Activated CD4-positive, alpha-beta memory T cell treated with anti-CD3 and anti-CD28 coated beads, Interleukin-2, amount 10 ng/mL, durations not matched to agents 7 days and 5 days (primary cell): ENCODE measurements at places on chromosomes 7 and 10.

- peaks cover 3% of the 10 kb centered on the region for H3K4me1 ChIP-seq
- no peaks in the 10 kb centered on the region for H3K27me3 ChIP-seq
- H3K36me3 ChIP-seq = no peaks in the 10 kb centered on the region
- no peak overlapping the region for H3K27ac ChIP-seq
These were observed 47.3 kb downstream of the MYPN start for GRCh38 chr10:68156373-68157185.

- H3K36me3 ChIP-seq = no peaks in the 10 kb centered on the region
- H3K27me3 ChIP-seq = no peaks in the 10 kb centered on the region
- H3K4me1 ChIP-seq = no peaks in the 10 kb centered on the region
- no peak overlapping the region for H3K27ac ChIP-seq
- no peak for DNase-seq
These were observed 374.6 kb downstream of the CALN1 start for GRCh38 chr7:72037516-72037915.

- H3K27ac ChIP-seq = no peak overlapping the region
- H3K36me3 ChIP-seq = peaks cover 33% of the 10 kb centered on the region
- H3K27me3 ChIP-seq = no peaks in the 10 kb centered on the region
- peaks cover 37% of the 10 kb centered on the region for H3K4me1 ChIP-seq
These were observed 3.4 kb downstream of the POLD2 start for GRCh38 chr7:44119829-44120380.

- no peak overlapping the region for H3K4me3 ChIP-seq
- peaks cover 10% of the 10 kb centered on the region for H3K4me1 ChIP-seq
- H3K27me3 ChIP-seq = no peaks in the 10 kb centered on the region
- no peaks in the 10 kb centered on the region for H3K36me3 ChIP-seq
- no peak overlapping the region for H3K27ac ChIP-seq
- DNase-seq = no peak
These were observed 93.3 kb downstream of the CUL2 start for GRCh38 chr10:34996843-34997242.

DNA sequence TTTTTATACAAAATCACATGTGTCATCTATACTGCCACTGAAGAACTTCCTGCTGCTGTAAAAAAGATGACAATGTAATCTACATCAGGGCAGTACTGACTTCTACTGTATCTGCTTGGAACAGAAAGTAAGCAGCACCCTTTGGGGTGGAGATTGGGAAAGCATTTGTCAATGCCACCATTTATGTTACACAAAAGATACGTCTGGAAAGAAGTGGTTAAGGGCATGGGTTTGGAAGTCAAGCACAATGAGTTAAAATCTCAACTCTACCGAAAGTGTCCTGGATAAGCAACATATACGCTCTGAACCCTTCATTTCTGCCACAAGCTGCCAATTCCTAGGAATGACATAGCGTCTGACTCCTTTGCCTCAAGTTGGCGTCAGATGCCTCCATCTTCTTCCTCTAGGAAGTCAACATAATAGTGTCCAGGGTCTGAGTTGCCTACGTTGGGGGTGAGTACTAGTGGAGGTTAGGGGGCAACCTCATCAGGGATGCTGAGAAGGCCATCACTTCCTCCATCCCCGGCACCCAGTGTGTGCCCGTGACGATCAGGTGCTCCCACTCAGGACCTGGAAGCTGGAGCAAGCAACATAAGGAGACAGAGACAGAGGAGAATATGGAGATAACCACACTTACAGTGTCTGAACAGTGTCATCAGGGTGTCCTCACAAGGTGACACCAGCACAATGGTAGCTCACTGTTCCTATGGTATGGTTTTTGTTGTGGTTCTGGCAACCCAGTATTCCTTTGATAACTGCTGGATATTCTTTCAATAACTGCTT lies 58.3 kb downstream of the SGMS1 start:
- H3K4me1 ChIP-seq = no peaks in the 10 kb centered on the region
- H3K27ac ChIP-seq = no peak overlapping the region
- H3K4me3 ChIP-seq = no peak overlapping the region
- no peak for DNase-seq

DNA sequence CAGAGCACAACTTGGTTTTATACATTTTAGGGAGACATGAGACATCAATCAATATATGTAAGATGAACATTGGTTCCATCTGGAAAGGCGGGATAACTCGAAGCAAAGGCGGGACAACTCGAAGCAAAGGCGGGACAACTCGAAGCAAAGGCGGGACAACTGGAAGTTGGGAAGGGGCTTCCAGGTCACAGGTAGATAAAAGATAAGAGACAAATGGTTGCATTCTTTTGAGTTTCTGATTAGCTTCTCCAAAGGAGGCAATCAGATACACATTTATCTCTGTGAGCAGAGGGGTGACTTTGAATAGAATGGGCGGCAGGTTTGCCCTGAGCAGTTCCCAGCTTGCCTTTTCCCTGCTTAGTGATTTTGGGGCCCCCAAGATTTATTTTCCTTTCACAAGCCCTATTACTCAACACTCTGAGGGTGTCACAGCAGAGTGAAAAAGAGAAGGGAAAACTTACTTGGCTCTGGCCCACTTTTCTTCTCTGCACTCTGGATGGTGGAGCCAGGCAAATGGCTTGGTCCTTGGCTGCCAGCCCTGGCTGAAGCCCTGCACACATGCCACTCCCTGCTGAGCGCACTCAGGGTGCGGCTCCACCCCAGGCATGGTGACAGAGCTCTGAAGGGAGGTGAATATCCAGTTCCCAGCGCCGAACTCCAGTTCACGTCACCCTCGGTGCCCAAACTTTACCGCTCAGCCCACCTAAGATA lies 46.7 kb downstream of the PARD3 start:
- H3K4me3 ChIP-seq = no peak overlapping the region
- no peaks in the 10 kb centered on the region for H3K4me1 ChIP-seq
- no peaks in the 10 kb centered on the region for H3K36me3 ChIP-seq
- peaks cover 11% of the 10 kb centered on the region for H3K27me3 ChIP-seq

GRCh38 chr7:38245409-38245977 lies 27.9 kb downstream of the TARP start:
- peaks cover 65% of the 10 kb centered on the region for H3K36me3 ChIP-seq
- no peak for DNase-seq
- H3K27ac ChIP-seq = peak overlapping the region; percentile 30
- no peaks in the 10 kb centered on the region for H3K27me3 ChIP-seq
- H3K4me3 ChIP-seq = peak overlapping the region; percentile 22

GRCh38 chr7:14687241-14687640 lies 215.3 kb downstream of the DGKB start:
- no peak overlapping the region for H3K27ac ChIP-seq
- H3K27me3 ChIP-seq = peaks cover 5% of the 10 kb centered on the region
- DNase-seq = no peak
- H3K36me3 ChIP-seq = no peaks in the 10 kb centered on the region
- no peak overlapping the region for H3K4me3 ChIP-seq

- no peaks in the 10 kb centered on the region for H3K4me1 ChIP-seq
- no peak overlapping the region for H3K27ac ChIP-seq
- H3K27me3 ChIP-seq = no peaks in the 10 kb centered on the region
- DNase-seq = no peak
- H3K36me3 ChIP-seq = no peaks in the 10 kb centered on the region
These were observed 1124.4 kb downstream of the NXPH1 start for GRCh38 chr7:9557853-9558252.

DNA sequence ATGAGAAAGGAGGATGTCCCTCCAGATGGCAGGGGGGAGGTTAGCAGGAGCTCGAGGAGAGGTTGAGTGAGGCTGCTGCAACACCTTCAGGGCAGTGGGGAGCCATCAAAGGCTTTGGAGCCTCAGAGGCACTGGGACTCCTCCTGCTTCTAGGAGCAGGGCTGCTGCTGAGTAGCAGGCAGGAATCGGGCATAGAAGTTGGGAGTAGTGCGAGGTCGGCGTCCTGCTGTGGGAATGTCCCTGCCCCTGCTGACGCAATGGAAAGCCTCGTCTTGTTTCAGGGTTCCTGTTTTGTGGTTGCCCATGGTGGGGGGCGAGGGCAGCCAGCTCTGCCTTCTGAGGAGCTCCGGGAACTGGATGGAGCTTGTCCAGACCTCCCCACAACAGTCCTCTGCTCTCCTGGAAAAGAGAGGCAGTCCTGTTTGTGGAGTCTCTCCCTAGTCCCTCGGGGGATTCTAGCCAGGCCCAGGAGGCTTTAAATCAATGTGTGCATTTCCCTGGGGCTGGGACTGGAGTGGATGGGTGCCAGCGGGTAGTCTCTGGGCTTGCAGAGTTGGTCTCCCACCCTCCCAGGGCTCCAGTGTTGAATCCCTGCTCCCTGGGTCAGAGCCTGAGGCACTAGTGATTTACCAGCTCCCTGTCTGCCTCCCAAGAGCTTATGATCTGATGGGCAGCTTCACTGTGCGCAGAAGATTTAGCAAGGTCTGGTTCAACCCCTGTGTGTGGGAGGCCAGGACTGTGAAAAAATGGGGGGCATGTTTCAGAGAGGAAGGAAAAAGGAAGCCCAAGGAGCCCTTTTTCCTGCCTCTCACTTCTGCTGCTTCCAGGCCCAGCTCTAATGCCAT lies 98.7 kb upstream of the PPIF start:
- peak overlapping the region; percentile 26 for H3K4me3 ChIP-seq
- H3K27me3 ChIP-seq = no peaks in the 10 kb centered on the region
- DNase-seq = no peak
- peaks cover 79% of the 10 kb centered on the region for H3K4me1 ChIP-seq

DNA sequence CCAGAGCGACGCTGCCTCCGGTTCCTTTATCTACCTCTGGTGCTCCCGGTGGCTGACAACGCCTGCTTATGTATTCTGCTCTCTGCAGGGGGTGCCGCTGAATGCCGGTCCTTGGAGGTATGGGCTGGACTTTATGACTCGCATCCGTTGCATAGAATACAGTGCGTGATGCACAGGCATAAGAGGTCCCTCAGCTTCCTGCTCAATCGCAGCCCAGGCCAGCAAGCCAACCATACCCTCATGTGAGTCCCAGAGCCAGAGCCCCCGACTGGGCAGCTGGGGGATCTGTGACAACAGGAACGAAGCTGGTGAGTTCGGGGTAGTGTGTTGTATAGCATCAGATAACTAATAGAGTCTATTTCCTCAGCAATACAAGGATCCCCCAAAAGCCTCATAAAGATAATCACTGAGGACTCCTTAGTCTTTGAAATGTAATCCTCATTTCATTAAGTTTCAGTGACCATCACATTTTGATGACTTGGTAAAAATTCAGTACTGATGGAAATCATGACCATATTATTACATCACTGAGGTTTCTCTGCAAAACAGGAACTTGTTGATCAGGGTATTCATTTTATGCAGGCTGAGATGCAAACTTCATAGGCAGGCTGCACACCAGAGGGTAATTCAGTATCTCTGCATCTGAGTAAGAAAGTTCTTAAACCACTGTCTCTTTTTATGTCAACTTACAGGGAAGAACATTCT lies 607.8 kb downstream of the PTPRN2 start:
- no peaks in the 10 kb centered on the region for H3K4me1 ChIP-seq
- no peak overlapping the region for H3K27ac ChIP-seq
- H3K27me3 ChIP-seq = no peaks in the 10 kb centered on the region
- H3K36me3 ChIP-seq = no peaks in the 10 kb centered on the region
- no peak for DNase-seq

- peak; percentile 18 for DNase-seq
- H3K27ac ChIP-seq = no peak overlapping the region
- no peak overlapping the region for H3K4me3 ChIP-seq
- H3K4me1 ChIP-seq = no peaks in the 10 kb centered on the region
- no peaks in the 10 kb centered on the region for H3K36me3 ChIP-seq
- H3K27me3 ChIP-seq = peaks cover 2% of the 10 kb centered on the region
These were observed 386.6 kb downstream of the SH2D4B start for GRCh38 chr10:80924063-80924952.

GRCh38 chr10:112393341-112393740 lies 19.4 kb downstream of the ACSL5 start:
- H3K36me3 ChIP-seq = peaks cover 28% of the 10 kb centered on the region
- H3K4me1 ChIP-seq = peaks cover 40% of the 10 kb centered on the region
- no peak overlapping the region for H3K27ac ChIP-seq
- DNase-seq = no peak
- no peak overlapping the region for H3K4me3 ChIP-seq

- H3K4me3 ChIP-seq = no peak overlapping the region
- H3K27me3 ChIP-seq = no peaks in the 10 kb centered on the region
- DNase-seq = no peak
- no peak overlapping the region for H3K27ac ChIP-seq
These were observed 19.8 kb upstream of the PURB start for GRCh38 chr7:44905002-44905635.

DNA sequence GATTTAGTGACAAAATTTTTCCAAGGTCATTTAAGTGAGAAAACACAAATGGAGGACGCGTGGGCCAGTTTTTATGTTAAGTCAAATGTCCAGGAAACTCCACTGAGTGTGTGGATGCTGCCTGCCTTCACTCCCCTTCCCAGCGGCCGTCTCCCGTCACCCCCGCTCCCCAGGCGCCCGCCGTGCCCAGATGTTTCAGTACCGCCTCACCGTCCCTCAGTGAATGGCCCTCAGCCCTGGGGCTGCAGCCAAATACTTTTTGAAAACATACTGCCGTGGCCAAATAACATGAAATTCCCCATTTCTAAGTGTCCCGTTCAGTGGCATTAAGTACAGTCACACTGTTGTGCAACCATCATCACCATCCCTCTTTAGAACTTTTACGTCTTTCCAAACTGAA lies 131.9 kb downstream of the INSYN2A start:
- no peaks in the 10 kb centered on the region for H3K4me1 ChIP-seq
- H3K4me3 ChIP-seq = no peak overlapping the region
- H3K27ac ChIP-seq = no peak overlapping the region

DNA sequence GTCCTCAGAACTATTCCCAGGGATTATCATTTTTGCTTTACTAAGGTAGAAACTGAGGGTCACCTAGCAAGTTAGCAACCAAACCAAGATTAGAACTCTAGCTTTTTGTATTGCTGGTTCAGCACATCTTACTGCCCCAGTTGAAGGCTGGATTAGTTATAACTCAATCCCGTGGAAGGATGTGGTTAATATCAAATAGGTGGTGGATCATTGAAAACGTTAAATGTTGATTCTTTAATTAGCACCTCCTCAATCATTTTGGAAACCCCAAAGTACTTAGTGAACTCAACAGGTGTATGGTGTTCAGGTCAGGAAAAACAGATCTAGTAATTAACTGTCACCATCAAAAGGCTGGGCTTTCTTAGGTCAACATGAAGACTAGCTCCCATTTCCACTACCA lies 152.4 kb downstream of the ARID5B start:
- no peaks in the 10 kb centered on the region for H3K27me3 ChIP-seq
- peak overlapping the region; percentile 99 for H3K27ac ChIP-seq
- H3K4me3 ChIP-seq = peak overlapping the region; percentile 98
- peaks cover 100% of the 10 kb centered on the region for H3K36me3 ChIP-seq
